ENCODE measurements at places on chromosomes 13 and 19. TPM values are rescaled to one million over a fixed set of nuclear protein-coding genes. Genes with fewer than 3 reads are reported as not detected.

DNA sequence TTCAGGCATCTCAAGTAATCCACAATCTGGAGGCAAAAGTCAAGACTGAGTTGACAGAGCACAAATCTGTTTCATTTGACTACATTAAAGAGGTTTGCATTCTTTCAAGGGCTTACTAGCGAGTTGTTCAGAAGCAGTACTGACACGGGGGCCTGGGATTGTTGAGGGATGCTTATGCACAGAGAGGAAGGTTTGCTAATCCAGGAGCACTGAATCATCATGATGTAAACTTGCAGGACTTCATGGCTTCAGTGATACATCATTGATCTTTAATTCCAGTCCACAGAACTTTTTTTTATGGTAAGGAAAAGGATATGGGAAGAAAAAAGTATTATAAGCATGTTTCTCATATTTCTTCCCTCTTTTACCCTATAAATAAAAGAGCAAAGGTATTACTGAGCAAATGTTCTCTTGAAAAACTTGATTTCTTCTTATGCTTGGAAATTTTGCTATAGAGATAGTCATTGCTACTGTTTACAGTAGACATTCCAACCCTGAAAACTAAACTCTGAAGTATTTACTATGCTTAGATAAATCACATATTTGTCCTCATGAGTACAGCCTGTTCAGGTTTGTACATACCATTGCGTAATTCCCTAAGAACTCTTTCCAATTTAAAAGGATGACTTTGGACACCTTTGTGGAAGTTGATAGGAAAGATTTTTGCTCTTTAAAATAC is 65.8 kb upstream of the KPNA3 start:
- peak; percentile 23 for DNase-seq

DNA sequence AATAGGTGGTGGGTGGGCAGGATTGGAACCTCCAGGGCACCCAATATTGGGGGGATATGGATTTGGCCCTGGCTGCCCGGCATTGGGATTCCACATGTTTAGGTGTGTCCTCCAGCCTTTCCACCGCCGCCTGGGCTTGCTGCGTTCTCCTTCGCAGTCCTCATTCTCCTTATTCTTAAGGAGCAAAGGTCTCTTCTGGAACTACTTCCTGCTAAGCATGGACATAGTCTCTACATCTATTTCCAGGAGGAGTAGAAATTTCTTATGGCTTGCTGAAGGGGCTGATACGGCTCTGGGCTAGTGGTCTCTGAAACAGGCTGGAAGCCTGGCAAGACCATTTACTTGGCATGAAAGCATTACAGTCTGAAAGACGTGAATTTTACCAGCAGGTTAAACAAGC is 9.2 kb upstream of the FCGBP start:
- DNase-seq = peak; percentile 38

DNA sequence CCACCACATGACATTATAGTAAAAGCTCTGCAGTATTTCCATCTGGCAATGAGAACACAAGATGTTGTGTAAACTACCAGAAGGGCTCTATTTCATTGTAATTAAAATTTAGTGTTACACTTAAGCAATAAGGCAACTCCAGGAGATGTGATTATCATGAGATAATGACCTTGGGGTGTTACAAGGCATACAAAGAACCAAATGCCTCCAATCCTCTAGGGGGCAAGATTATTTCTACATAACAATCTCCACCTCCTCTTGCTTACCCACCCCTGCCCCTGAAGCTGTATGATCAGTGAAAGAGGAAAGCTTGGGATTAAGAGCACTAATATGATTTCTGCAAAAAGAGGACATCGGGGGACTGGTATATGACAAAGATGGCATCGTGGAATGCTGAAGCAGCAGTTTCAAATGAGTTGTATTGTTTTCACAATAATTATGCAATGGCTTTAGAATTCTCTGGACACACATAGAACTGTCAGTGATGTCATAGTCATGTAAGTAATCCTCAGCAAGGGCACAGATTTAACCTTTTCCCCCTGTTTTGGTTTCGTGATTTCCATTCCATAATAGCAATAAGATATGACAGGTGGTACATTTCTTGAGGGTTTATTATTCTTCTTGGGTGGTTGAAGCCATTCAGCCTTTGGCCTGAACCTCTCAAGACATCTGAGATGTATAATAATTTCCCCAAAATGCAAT is 295.3 kb downstream of the MZT1 start:
- no peak for DNase-seq

DNA sequence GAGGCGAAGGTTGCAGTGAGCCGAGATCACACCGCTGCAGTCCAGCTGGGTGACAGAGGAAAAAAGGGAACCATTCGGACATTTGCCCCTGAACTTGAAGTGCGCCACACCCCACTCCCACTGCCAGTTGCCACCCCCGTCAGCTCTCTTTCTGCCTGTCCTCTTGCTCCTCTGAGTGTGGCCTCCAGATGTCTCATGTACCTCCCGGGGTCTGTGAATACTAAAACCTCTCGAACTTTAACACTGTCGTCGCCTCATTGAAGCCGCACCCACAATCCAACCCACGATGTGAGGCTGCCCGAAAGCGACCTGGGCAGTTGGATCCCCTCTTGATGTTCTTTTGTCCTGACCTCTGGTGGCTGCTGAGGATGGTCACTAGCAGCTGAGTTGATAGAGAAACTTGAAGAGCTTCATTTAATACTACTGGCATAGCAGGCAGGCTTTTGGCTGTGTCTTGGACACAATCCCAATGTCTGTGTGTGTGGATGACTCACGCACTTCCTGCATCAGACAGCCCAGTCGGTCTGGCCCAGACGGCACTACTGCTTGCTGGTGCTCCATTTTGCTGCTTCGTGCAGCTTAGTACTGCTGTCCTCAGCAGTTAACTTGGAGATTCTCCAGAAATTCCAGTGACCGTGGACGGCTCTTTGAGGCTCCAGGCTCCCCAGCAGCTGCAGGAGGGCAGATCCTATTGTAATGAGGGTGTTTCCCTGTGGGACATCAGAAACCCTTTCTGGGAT is 4.2 kb downstream of the FPR3 start:
- DNase-seq = peak; percentile 61

The MCEMP1 gene
- not detected for total RNA-seq

The RGL3 gene
- 83.1 TPM for total RNA-seq

The SLC1A5 gene
- total RNA-seq = 237 TPM

All from Calu3 (cell line).